ENCODE measurements at places on chromosomes 7 and 10. TPM values are rescaled to one million over a fixed set of nuclear protein-coding genes. Genes with fewer than 3 reads are reported as not detected.

TRIM73 gene
- 2.1 TPM for total RNA-seq

PLXDC2 gene
- total RNA-seq, result 0.05 TPM

SFXN2 gene
- 4.1 TPM for total RNA-seq

SYCE1 gene
- total RNA-seq, result not detected

MRPL32 gene
- 66.5 TPM for total RNA-seq

NPY gene
- not detected for total RNA-seq

TBX20 gene
- total RNA-seq, result 1.9 TPM

SMNDC1 gene
- 47.8 TPM for total RNA-seq
